Spinal cord (tissue), 10 donors: ENCODE measurements at places on chromosomes 12 and 14.

GRCh38 chr14:49849213-49849847 lies 3.3 kb downstream of the NEMF start:
- DNase-seq: no peak

- DNase-seq: no peak
Measured at GRCh38 chr12:70389678-70390077, 23.6 kb downstream of the KCNMB4 start.

DNA sequence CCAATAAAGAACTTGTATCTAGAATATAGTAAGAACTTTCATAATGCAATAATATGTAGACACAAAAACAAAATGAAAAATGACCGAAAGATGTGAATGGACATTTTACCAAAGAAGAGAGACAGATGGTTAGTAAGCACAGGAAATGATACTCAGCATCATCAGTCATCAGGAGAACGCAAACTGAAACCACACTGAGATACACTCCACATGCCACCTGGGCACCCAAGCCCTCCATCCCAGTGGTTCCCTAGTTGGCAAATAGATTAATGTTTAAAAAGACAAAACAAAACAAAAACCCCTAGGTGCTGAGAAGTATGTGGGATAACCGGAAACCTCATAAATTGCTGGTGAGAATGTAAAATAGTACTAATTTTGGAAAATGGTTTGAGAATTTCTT lies 26.8 kb upstream of the VPS33A start:
- no peak for DNase-seq

GRCh38 chr12:68406134-68406576 lies 74.0 kb upstream of the MDM1 start:
- peak; percentile 43 for DNase-seq

DNA sequence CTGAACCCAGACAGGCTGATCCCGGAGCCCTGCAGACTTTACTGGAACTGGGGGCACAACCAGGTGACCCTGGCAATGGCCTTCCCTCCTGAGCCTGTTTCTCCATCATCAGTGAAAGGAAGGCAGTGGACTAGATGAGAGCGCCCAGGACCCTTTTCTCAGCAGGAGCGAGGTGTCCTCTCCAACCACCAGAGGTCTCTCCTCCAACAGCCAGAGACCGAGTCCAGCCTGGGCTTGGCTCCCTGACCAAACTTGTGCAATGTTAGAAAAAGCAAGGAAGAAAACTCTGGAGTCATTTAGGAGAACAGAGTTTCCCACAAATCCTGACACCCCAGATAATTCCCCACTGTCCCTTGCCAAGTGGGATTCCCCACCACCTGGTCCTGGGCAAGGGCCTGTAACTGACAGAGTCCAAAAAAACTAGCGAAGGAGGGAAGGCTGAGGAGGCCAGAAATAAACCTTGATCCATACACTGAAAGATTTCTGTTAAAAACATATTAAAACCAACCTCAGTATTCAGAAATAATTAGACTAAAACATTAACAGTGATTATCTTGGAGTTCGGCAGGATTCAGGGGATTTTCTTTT lies 9.0 kb downstream of the RPS6KL1 start:
- peak; percentile 42 for DNase-seq

GRCh38 chr12:75863533-75863932 lies 168.0 kb downstream of the PHLDA1 start:
- no peak for DNase-seq

DNA sequence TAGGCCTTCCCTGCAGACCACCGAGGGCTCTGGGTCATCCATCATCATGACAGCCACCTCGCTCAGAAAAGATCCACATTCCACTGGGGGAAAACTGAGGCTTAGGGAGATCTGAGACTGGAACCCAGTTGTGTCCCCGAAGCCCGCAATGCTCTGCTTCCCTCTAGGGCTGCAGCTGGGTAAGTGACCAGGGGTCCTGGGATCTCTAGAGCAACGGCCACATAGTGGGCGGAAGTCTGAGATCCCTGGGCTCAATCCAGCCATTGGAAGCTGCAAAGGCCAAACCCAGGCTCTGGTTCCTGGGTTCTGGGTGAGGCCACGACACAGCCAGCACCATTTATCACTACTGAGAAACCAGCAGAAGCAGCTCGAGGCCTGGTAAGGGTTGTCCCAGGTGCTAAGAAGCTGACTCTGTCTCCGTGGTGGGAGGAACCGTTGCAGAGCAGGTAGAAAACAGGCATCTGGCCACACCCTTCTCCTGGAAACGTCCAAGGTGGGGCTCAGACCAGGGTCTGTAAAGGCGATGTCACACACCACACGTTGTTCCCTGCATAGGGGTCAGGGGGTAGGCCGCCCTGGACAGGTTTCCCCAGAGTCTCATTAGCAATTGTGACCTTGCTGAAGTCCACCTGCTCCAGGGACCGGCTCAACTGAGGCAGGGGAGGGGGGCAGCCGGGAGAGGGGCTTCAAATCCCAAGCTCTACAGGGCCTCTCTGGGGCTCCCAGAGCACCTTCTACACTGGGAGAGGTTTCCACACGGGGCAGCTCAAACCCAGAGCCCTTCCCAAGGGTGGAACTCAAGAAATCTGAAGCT lies 38.6 kb downstream of the BCL11B start:
- DNase-seq: no peak

DNA sequence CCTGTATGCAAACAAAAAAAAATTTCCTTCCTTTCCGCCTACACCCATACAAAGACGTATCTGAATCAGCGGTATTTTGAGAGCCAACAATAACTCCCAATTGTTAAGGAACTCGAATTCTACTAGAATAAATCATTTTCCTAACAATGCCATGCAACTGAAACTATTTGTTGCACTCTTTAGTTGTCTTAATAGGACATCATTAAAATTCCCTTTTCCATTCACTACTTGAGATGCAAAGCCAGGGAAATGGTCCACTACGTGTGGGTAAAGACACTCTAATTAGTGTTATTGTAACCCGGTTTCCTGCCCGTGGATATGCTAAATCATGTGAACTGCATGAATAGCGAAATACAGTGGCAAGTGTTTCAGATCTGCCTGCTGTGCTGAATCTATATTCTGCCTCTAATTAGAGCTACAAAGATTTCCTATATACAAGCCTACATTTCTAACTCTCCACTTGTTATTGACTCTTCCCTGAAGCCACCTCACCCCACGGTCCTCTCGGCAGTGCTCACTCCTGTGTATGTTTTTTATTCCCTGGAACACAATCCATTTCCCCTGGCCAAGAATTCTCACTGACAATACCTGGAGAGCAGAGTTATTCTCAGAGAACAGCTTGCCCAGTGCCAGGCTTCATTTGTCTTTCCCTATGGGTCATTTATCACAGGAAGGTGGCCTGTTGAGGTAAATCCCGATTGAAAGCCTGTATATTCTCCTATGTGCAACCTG lies 168.3 kb downstream of the PAWR start:
- DNase-seq: no peak
